ENCODE measurements at places on chromosomes 7 and 10.
A peak's percentile ranks its signal among the peaks of the same experiment; 100 is the strongest.

- no peak for DNase-seq
Observed at GRCh38 chr10:93542358-93542791, 24.1 kb upstream of the FFAR4 start.

DNA sequence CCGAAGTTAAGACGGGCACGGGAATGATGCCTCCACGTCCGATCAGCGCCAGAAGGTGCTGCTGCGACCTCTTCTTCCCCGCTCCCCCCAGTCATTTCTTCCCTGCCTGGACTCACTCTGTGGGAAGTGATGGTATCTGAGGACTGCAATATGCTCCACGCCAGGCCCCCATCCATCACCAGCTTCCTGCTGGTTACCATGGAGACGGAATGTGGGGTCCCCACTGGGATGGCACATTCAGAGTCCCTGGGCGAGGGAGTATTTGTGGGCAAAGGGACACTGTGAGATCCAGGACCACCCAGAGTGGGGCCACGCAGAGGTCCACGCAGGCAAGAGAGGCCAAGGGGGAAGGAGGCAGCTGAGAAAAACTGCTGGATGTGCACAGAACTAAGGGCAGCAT is 39.7 kb downstream of the CARD11 start:
- DNase-seq, result peak; percentile 45

- peak; percentile 26 for DNase-seq
Observed at GRCh38 chr7:50655490-50655889, 90.3 kb upstream of the DDC start.

GRCh38 chr7:111437736-111438135 is 124.6 kb downstream of the IMMP2L start:
- no peak for DNase-seq

GRCh38 chr7:33262476-33262875 is 133.1 kb downstream of the BBS9 start:
- no peak for DNase-seq

- no peak for DNase-seq
Observed at GRCh38 chr10:113609704-113610108, 54.1 kb downstream of the NRAP start.

GRCh38 chr10:48519481-48520183 is 85.2 kb downstream of the ARHGAP22 start:
- no peak for DNase-seq

- DNase-seq, result no peak
Observed at GRCh38 chr7:67863911-67864310, 867.3 kb downstream of the TYW1 start.

DNA sequence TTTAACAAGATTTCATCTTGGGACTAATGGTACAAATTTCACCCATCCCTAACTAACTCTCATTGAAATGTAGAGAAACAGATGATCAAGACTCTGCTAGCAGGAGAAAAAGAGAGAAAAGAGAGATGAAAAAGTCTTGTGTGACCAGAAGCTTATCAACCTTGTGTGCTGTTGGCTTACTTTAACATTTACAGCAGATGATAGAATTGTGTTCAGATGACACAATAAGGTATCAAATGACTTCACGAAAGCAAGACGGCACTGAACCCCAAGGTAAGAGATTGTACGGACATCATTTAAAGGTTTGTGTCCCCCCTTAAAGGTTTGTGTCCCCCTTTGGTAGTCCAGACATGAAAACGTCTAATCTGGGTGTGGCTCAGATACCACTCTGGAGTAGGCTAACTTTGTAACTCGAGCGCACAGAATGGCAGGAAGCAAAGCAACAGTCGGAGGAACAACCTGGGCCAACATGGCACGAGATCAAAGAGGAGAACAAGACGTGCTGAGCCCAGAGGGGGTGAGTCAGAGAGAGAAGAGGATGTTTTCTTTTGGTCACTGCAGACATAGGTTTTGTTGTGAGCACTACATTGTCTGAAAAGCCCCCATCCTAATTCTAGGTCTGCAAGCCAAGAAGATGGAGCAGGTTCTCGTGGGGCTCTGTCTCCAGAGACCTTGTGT is 10.4 kb upstream of the LMBR1 start:
- no peak for DNase-seq

DNA sequence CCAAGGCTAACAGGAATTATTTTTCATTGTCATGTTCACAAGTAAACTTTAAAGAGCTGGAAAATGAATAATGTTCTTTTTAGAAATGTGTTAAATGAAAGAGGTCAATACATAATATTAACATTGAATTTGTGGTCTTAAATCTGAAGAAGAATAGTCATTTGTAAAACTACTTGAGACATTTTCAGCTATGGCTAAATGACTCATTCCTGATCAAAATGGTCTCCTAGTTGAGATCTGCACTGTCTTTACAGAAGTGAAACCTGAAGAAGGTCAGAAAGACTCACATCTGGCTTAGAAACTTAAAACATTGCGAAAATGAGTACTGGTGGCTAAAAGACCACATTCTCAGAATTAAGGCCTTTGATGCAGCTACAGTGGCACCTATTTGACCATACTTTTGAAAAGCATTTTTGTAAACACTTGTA is 5.9 kb downstream of the PIK3CG start:
- no peak for DNase-seq

- DNase-seq, result peak; percentile 72
Observed at GRCh38 chr7:24757353-24758275, at the start of gene GSDME. TSS of gene GSDME (minus strand) at chr7:24757464. CDS start at chr7:24749774, 7,690 bp downstream.

DNA sequence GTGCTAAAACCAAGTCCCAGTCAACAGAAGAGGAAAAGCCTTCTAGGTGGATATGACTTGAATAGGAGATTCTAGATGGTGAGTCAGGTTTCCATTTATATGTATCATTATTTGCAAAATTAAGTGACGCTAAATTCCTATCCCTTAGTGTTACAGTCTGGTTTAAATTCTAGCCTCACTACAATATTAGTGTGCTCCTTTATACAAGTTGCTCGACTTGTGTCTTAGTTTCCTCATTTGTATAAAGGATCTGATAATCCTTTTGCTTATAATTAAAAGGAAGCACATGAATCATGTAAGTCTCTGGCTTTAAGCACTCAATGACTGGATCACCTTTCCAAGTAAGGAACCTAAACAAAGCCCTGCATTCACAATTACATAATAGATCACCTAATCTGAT is 105.7 kb downstream of the SVOPL start:
- DNase-seq, result no peak

- DNase-seq, result no peak
Observed at GRCh38 chr10:2278363-2278762, 541.0 kb upstream of the ADARB2 start.

GRCh38 chr7:50266635-50267386 is 37.7 kb upstream of the IKZF1 start:
- peak; percentile 85 for DNase-seq

DNA sequence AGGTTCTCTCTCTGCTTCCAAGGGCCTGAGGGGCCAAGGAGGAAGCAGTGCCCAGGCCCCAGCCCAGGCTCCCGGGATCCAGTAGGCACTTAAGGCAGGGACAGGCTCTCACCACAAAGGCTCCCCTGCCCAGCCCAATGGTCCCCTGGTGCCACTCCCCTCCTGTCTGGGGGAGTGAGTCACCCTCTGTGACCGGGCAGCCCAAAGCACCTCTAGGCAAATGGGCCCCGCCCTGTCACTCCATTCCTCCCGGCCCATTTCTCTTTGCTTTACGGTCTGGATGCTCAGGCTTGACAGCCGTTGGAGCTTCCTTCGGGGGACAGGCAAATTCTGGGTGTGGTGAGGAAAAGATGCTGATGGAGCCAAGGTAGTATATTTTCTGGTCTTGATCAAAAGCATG is at the start of gene CALHM3:
Gene CALHM3, minus strand, starts transcription at position 106 of the 400 bp plus-strand sequence. CDS start 208 bp downstream, outside the sequence.
- no peak for DNase-seq

DNA sequence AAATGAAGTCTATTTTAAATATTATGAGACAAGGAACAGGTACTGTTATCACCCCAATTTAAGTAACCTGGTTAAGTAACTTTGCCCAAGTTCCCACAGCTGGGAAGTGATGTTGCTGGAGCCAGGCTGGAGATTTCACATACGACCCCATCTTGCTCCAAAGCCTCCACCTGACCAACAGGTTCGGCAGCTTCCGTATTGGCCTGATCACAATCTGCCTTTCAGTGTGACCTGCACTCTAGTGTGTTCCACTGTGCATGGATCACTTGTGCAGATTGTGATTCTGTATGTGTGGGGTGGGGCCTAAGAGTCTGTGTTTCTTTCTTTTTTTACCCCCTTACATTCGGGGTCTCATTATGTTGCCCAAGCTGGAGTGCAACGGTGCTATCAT is 66.1 kb downstream of the PRTFDC1 start:
- no peak for DNase-seq

DNA sequence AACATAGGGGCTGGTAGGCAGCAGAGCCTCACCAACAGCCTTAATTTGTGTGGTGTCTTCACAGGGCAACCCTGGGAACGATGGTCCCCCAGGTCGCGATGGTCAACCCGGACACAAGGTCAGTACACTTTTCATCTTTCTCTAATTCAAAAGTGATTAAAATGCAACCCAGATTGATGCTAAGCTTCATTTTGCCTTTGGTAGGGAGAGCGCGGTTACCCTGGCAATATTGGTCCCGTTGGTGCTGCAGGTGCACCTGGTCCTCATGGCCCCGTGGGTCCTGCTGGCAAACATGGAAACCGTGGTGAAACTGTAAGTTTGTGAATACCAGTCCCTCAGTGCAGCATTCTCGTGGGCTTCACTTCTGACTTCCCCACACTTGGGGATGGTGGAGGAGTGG is 30.9 kb downstream of the COL1A2 start:
- DNase-seq, result no peak

- no peak for DNase-seq
Observed at GRCh38 chr7:116367171-116367813, 132.2 kb upstream of the CAV2 start.

DNA sequence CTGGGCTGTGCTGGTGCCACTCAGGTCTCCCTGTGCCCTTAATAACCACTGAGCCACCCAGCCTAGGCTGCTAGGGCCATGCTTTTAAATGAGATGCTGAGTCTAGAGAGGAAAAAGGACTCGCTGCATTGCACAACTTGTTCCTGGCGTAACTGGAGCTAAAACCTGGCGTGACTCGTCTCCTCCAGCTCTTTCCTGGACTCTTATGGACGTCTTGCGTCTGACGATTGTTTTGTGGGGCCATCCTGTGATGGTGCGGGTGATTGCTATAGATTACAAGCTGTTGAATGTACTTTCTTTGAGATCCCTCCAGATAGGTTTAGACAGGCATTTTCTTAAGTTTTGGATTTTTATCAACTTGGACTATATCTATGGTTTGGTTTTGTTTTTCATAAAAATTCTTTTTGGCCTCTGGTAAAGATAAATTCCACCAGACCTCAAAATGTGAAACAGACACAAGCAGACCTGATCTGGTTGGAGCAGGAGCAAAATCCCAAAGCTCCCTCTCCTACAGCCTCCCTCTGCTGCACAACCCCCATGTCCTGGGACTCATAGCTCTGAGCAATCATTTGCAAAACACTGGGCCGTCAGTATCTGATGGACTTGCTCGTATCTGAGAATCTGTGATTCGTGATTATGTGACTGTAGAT is 230.3 kb downstream of the ARHGAP12 start:
- no peak for DNase-seq

GRCh38 chr7:1101563-1102431 is 13.9 kb downstream of the GPER1 start:
- DNase-seq, result no peak

- no peak for DNase-seq
Observed at GRCh38 chr10:30878920-30879319, 152.7 kb downstream of the ZNF438 start.

DNA sequence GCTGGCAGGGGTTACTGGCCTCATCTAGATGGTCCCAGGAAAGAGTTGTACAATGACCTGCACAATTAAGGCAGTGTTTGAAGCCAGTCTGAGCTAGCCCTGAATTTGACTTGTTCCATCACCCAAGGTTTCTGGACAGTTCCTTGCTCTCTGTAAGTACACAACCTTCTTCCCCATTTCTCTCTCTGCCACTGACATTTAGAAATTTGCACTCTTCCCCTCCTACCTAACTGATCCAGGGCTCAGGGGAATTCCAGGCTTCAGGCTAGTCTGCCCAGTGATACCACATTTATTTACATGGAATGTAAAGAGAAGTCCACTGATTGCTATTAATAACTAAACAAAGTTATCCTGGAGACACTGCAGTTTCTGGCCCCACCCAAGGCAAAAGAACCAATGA is 139.0 kb upstream of the GPR26 start:
- DNase-seq, result no peak

- DNase-seq, result no peak
Observed at GRCh38 chr10:68684413-68684812, 36.6 kb upstream of the CCAR1 start.

DNA sequence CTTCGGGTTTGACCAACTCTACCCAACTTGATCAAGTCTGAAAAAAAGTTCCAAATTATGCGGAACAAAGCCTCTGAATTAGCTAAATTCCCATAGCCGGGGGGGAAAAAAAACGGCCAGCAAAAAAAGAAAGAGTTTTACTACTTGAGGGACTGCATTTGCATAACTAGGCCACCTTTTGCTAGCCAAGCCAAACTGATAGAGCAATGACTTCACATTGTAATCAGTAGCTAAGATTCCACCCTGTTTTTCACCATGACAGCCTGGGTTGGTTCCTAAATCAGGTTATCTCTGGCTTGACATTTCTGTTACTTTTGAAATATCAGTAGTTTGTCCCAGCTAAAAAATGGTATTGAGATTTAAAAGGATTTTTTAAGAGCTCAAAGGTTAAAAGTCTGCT is 31.4 kb upstream of the CREB3L2 start:
- no peak for DNase-seq

- no peak for DNase-seq
Observed at GRCh38 chr10:130560116-130560515, 423.9 kb downstream of the GLRX3 start.

- no peak for DNase-seq
Observed at GRCh38 chr10:34347131-34347530, 468.0 kb downstream of the PARD3 start.

DNA sequence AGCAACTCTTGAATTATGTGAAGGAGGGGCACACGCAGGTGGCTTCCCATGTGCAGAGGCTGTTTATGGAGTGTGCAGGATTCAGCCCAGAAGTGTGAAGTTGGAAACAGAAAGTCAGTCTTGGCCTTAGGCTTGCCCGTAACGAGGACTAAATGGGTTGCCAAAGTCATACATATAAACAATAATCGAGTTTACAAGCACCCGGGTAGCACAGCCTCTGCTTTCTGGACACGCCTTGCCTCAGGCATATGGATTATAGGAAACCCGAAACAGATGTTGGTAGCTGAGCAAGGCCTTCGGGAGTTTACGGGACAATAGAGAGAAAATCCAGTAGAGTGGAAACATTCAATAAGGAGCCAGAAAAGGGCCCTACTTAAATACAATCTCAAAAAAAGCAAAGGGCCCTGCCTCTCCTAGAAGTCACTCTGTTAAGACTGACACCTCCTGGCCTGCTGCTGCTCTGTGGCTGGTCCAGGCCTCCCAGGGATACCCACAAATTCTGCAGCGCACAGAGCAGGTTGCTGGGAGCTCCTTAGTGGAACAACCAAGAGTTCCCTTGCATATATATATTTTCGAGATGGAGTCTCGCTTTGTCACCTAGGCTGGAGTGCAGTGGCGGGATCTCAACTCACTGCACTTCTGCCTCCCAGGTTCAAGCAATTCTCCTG is 48.5 kb downstream of the SMKR1 start:
- no peak for DNase-seq

- no peak for DNase-seq
Observed at GRCh38 chr7:124413029-124413428, 352.6 kb downstream of the GPR37 start.

- no peak for DNase-seq
Observed at GRCh38 chr7:15515252-15515651, 46.6 kb downstream of the AGMO start.

- no peak for DNase-seq
Observed at GRCh38 chr7:300546-301290, 10.7 kb downstream of the FOXL3 start.
